Lung microvascular endothelial cell (primary cell): ENCODE measurements at places on chromosomes 1 and 21. TPM values are rescaled to one million over a fixed set of nuclear protein-coding genes. Genes with fewer than 3 reads are reported as not detected.

Gene TEX38
- total RNA-seq, result under 0.01 TPM in 1 of 2 replicates, not detected in the other

Gene FAM163A
- under 0.01 and 0.22 TPM in 2 replicates for total RNA-seq

Gene GATAD2B
- 3.5 and 4.2 TPM in 2 replicates for total RNA-seq

DNA sequence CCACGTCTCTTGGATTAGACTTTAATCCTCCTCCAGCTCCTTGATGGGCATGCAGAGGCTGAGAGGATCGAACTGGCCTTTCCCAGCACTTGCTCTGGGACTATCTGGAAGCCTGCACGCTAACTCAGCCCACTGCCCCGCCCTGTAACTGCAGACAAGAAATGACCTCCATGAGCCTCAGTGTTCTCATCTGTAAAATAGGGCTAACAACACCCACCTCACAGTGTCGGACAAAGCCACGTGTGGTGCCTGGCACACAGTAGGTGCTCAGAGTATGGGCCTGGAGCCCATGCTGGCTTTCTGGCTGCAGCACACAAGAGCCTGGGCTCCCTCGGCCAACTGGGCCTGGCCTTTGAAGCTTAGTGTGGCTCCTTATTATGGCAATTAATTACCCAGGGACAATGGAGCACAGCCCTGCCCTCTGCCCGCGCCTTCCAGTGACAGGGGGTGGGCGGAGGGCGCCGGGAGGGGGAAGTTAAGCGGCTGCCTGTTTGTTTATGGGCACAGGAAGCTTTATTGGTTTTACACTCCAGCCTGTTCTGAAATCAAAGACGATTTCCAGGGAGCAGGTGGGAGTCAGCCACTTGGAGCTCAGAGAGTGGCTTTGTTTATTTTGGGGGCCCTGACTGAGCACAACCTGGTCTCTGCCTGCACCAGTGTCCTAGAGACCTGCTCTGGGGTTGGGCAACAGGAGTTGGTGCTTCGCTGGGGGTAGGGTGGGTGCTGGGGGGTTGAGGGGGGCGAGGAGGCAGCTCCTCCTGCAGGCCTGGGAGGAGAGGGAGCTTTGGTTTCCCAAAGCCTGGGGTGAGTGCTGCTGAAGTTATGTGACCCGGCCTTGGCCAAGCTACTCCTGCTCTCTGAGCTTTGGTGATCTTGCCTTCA lies 31.0 kb downstream of the PAX7 start:
- DNase-seq, result no peak

DNA sequence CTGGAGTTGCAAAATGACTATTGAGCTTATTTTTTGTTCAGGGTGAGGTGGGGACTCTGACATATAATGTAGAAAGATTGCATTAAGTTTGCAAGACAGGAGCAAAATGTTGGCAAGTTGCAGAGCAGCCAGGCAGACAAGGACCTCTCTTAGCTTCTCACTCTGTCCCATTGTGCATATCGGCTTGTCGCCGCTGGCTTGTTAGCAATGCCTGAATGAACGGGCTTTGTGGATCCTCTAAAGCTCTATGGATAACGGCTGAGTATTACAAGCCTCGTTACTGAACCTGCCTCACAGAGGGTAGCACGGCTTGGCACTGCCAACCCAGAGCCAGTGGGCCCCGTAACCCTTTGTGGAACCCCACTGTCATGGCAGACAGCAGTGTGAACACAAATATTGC lies 68.4 kb downstream of the TNR start:
- no peak for DNase-seq

GRCh38 chr1:39391691-39392679 lies 99.5 kb upstream of the BMP8A start:
- peak; percentile 94 for DNase-seq

GRCh38 chr1:206699000-206699586 lies 14.4 kb downstream of the MAPKAPK2 start:
- no peak for DNase-seq

GRCh38 chr1:209652873-209653401 lies 712 bp upstream of the LAMB3 start:
- no peak for DNase-seq

DNA sequence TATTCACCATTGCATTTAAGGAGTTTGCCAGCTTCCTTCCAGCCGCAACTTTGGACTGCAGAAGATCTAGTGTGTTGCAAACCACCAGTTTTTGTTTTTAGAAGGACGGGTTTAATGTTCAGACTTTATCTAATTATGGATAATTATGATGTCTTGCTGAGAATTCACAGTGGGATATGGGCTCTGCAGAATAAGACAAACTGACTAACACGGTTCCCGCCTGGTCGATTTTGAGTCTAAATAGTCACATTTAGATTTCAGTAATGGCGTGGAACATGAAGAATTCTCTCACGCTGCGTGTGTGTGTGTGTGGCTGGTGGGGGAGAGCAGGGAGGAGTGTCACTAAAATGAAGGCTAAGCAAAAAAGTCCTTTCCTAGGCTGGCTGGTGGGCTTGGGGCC lies 48.5 kb upstream of the DMRTB1 start:
- DNase-seq, result no peak

DNA sequence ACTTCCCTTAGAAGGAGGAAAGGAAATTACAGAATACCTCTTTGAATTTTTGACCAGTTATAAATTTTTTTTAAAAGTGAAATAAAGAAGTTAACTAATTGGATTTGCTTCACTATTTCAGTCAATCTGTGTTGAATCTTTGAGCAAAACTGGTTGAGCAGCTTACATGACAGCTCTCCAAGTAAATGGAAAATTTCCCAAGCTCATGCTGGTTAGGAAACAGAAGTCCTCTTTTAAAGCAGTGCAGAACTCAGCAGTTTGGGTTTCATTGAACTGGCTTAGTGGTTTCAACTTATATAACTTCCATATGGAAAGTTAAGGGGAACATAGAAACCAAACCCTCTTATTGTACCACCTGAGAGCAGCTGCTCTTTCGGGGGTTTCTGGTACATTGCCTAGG lies 250.5 kb downstream of the PDE4B start:
- no peak for DNase-seq

DNA sequence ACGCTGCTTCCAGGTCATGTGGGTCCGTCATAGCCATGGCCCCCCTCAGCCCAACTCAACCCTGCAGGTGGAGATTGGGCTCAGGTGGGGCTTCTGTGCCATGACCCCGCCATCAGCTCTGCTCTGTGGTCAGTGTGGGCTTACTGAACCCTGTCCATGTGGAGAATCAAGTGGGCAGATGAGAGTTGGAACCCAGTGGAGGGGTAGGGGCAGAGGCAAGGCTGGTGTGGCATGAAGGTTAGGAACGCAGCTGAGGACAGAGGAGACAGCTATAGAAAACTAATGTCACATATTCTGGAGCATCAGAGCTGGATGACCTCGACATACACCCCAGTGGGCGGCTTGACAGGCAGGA lies 355.9 kb downstream of the PTPRU start:
- DNase-seq, result no peak

- DNase-seq, result no peak
These were observed 153.2 kb downstream of the VPS13D start for GRCh38 chr1:12383001-12383400.

- DNase-seq, result no peak
These were observed 174.4 kb downstream of the PGBD5 start for GRCh38 chr1:230251644-230252191.

DNA sequence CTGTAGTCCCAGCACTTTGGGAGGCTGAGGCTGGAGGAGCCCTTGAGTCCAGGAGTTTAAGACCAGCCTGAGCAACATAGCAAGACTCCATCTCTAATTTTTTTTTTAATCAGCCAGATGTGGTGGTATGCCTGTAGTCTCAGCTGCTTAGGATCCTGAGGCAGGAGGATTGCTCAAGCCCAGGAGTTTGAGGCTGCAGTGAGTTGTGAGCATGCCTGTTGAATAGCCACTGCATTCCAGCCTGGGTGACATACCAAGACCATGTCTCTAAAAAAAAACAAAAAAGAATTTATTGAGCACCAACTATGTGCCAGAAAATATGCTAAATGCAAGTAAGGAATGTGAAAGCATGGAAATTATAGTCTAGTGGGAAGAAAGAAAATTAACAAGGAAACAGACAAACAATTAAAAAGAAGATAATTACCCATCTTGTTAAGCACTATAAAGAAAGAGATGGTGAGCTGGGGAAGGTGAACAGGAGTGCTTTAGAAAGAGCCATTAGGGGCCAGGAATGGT lies 104.0 kb upstream of the ZNF678 start:
- DNase-seq, result no peak

DNA sequence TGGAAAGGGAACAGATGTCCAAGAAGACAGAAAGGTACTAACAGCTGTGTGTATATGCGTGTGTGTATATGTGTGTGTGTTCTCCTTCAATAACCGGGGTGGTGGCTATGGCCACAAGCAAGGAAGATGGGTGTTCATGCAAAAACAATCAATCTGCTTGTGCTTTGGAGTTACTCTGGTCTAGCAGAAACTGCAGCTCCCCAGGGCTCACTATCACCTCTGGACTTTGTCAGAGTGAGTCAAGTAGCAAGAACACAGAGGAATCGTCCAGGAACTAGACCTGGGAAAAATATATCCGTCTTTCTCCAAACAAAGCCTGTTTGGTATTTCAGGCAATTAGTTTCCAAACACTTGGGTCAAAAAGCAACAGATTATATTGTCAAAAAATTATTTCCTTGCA lies 68.6 kb downstream of the GNG12 start:
- DNase-seq, result no peak

DNA sequence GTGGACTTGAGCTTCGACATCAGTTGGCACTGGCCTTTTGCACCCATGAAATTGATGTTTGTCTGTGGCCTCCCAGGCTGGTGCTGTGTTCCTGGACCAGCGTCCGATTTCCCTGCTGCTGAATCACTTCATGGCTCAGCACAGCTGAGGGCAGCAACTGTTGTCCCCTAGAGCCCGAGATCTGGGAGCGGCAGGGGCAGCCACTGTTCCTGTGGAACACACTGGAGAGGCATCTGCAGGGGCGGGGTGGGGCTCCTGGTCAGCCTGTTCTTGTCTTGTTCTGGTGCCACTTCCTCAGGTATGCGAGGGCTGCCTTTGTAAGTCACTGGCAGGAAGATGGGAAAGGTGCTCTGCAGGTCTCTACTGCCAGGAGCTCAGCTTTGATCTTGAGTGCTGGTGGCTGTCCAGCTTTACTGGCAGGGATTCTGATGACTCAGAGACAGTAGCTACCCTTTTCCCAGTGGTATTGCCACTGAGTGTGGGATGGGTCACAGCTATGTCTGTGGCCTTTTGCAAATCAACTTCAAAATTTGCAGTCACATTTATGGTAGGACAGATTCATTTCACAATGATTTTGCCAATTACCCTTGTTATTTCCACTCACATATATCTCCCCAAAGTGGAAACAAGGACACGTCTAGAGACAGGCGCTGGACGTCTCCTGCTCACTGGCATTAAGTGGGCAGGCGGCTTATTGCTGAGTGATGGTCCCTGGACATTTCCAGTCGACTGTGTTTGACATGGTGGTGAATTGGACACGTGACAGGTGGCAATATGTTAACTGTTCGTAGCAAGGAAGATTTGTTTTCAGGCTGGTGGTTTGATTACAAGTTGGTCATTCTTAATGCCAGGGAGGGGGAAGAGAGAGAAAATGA lies 15.3 kb downstream of the AGPAT3 start:
- DNase-seq, result no peak

GRCh38 chr1:155093911-155094621 lies 15.4 kb downstream of the EFNA3 start:
- DNase-seq, result peak; percentile 78
